ENCODE measurements at places on chromosomes 12 and 14.

GRCh38 chr12:122518908-122519307 lies 7.8 kb downstream of the RSRC2 start:
- DNase-seq, result no peak

DNA sequence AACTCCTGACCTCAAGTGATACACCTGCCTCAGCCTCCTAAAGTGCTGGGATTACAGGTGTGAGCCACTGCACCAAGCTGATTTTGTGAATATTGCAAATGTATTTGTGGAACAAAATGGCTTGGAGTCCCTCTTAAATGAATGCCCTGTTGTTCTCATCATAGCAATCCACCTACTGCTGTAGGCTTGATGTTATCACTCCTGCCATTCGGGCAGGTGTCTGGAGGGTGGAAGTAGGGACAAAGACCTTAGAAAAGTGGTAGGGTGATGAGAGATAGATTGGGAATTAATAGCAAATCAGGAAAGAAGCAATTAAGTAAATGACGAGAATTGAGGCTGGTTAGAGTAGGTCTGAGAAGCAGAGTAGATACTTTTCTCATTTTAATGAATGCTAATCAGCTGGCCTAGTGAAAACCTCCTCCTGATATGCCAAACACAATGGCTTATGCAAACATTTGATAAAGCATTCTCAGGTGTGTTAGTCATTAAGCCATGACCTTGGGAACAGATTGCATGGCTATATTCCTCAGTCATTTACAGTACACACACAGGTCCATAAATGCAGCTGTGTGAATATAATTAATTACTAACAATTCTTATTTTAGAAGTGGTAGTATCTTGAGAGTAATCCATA lies 60.5 kb upstream of the USP44 start:
- no peak for DNase-seq

GRCh38 chr12:55704824-55705718 lies 2.6 kb downstream of the ITGA7 start:
- DNase-seq, result no peak

DNA sequence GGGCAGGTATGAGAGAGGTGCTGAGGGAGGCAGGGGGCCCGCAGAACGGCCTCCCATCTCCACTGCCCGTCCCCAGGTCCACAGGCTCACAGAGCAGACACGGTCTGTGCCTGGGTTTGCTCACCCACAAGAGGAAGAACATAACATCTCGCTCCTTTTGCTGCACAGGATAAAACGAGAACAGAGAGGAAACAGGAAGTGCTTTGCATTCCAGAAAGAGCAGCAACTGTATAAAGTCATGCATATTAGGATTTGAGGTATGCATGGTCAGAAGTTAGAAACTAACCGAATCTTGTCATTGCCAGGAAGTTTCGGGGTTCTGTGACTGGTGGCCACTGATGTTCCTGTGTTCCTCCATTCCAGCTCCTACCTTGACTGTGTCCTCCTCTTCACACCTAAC lies 25.0 kb downstream of the NTF3 start:
- DNase-seq, result no peak

GRCh38 chr12:123075646-123076171 lies 75.2 kb downstream of the PITPNM2 start:
- peak; percentile 70 for DNase-seq

DNA sequence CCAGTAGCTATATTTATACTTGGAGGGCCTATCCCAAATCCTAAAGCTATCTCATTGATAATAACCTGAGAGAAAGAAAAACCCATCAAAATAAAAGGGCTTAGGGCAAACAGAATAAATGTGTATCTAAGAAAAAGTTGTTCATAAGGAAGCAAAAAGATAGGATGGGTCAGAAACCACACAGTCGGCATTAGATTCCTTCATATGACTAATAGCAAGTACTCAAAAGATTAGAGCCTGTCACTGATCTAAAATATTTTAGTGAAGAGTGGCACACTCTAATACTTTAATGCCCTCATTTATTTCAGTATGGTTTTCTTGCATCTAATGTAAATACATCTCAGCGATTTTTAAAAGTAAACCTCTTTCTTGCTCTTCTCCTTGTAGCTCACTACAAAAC lies 17.1 kb upstream of the NAV3 start:
- no peak for DNase-seq

DNA sequence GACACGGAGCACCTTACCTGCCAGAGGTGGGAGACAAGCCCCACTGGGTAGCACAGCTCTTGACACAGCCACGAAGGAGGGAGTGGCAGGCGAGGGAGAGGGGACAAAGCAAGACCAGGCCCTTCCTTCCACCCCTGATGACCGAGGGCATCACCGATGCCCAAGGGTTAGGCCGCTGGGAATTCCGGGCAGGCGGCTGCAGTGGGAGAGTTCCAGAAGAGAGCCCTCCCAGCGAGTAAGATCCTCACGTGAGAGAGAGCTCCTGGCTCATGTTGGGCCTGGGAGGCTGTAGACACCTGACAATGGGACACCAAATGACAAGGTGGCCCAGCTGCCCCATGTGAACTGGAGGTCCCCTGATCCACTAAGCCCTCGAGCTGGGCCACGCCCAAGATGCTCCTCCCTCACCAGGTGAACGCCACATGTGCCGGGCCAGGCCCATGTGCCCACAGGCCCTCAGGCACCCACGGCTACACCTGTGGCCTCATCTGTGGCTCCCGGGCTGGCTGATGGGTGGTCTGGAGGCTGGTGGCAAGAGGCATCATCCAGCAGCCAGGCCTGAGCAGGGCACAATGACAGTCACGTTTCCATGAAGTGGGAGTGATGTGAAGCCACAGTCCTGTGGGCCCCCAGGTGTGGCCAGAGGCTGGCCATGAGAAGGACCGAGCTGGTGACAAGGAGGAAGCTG lies 32.1 kb upstream of the C14orf180 start:
- DNase-seq, result no peak

DNA sequence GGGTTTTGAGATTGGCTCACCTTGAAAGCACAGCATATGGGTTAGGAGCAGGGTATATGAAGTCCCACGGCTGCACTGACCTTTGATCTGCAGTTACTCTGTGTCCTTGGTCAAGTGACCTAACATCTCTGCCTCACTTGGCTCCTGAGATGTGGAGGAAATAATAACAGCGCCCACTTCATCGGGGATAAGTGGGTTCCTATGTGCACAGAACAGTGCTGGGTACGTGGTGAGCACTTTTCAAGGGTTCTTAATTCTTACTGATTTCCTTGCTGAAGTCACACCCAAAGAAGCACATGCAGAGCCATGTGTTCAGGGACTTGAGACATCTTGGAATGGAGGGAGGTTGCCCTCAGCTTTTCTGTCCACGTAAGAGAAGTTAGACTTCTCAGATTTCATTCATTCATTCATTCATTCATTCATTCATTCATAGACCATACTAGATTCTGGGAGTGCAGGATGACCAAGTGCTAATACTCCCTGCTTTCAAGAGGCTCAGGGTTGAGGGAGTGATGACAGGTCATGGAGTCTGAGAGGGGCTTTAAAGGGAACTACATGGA lies 39.4 kb downstream of the ADGRD1 start:
- DNase-seq, result no peak

Data from NCI-H446 treated with DMSO at 0.1 percent for 48 hours (cell line).